ENCODE measurements at places on chromosomes 3 and 15.
A peak's percentile ranks its signal among the peaks of the same experiment; 100 is the strongest.

DNA sequence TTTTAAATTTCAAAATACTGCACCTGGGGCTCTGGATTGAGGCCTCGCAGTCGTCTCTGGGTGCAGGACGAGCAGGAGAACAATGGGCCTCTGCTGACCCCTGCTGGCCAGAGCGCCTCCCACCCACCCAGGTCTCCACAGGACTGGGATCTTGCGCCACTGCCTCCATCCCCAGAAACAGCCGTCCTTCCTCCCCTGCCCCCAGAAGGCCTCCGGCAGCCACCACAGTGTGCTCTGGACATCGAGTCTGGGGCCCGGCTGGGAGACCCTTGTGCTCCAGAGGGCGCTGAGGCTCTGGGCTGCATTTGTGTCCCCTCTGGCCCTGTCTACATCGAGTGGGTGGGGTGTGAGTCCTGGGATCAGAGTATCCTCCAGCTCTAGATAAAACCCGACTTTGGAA is 6.7 kb upstream of the ACSBG1 start:
- DNase-seq: peak; percentile 87

- DNase-seq: peak; percentile 49
Measured at GRCh38 chr3:32457971-32458471, 44.6 kb downstream of the CMTM6 start.

DNA sequence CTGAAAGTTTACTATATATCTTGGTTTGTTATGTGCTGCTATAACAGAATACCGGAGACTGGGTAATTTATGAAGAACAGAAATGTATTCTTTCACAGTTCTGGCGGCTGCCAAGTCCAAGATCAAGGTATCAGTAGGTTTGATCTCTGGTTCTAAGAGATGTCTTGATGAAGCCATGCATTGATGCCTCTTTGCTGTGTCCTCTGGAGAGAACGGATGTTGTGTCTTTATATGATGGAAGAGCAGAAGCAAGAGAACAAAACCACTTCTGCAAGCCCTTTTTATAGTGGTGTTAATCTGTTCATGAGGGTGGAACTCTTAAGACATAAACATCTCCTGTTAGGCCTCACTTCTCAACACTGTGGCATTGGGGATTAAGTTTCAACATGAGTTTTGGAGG is 62.7 kb downstream of the TCF12 start:
- no peak for DNase-seq

- DNase-seq: no peak
Measured at GRCh38 chr3:129549006-129549800, 6.2 kb downstream of the H1-8 start.

DNA sequence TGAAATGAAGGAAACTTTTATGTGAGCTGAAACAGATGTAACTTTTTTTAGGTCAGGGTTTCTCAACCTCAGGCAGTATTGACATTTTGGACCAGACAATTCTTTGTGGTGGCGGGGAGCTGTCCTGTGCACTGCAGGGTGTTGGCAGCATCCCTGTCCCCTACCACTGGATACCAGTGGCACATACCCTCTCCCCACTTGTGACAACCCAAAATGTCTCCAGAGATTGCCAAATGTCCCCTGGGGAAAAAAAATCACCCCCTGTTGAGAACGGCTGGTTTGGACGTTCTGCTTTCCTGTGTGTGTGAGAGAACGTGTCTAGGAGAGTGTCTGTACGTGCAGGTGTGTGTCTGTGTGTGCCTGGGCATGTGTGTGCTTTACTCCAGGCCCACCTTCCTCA is 30.7 kb upstream of the GRIP2 start:
- no peak for DNase-seq

- peak; percentile 21 for DNase-seq
Measured at GRCh38 chr15:41512940-41513505, 604 bp downstream of the LTK start.

GRCh38 chr15:48475600-48476395 is 144.6 kb downstream of the DUT start:
- no peak for DNase-seq

GRCh38 chr3:57709031-57709430 is 16.2 kb upstream of the DENND6A start:
- DNase-seq: no peak

GRCh38 chr3:140234256-140234655 is 299.3 kb downstream of the CLSTN2 start:
- DNase-seq: no peak

DNA sequence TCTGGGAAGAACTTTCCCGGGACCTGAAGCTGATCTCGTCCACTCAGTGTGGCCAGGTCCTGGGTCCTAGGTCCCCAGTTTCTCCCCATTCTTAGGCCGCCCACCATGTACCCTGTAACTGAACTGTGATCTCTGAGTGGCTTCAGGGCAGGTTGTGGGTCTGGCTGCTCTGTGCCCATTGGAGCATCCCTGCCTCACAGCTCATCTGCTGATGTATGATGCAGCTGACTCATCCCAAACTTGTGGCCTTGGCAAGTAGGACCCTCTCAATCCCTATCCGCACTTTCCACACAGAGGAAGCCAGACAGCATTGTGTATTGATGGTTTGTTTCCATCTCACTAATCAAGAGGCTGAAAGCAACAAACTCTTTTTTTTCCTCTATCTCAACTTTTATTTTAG is 69.1 kb upstream of the XCR1 start:
- DNase-seq: no peak

DNA sequence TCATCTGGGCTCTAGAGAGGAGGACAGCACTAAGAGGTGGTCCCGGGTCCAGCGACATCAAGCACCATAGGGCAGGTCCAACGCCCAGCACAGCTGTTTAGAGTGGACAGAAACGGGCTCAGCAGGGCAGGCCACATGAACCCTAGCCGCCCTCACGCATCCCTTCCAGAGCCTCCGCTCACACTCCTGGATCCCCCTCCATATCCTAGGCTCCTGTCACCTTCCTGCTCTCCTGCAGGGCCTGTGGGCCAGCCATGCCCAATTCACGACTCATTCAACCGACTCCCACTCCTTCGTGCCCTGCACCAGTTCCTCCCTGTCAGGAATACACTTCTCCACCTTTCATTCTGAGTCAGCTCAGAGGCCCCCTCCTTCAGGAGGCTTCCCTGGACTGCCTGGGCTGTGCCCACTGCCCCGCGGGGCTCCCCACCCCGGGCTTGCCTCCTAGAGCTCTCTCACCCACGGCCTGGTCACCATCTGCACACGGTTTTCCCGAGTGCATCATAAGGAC is 90.2 kb downstream of the LINGO1 start:
- no peak for DNase-seq
